Activated gamma-delta T cell treated with anti-CD3 and anti-CD28 coated beads, Interleukin-2, amount 50 U/mL, for 16 hours (primary cell): ENCODE measurements at places on chromosomes 6 and 20.

GRCh38 chr6:127000631-127001030 lies 117.8 kb upstream of the RSPO3 start:
- DNase-seq = no peak

DNA sequence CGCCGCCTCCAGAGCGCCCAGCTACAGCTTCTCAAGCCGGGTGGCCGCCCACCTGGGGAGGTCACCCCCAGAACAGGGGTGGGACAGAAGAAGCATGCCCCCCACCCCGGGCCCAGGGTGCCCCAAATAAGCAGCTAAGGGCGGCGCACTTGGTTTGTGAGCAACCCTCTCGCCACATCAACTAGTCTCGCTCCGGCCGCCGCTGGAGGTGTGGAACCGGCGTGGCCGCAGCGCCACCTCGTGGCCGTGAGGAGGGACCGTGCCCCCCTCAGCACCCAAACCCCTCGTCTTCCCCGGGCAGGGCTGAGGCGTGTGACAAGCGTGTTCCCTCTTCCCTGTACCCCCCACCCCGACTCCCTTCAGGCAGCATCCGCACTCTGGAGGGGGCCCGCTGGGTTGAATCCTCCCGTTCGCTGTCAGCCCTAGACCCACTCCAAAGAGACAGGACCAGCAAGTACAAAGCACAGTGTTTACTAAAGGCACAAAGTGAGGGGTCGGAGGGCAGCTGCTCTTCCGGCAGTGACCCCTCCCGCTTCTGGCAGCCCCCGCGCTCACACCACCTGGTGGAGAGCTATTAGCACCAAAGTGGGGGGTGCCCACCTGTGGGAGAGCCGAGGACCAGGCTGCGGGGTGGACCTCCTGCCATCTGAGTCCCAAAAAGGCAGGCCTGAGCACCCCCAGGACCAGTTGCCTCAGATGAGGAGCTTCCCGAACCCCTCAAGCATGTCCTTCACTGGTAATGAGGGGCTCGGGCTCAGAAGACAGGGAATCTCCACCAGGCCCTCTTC lies 45.4 kb downstream of the MDFI start:
- DNase-seq = peak; percentile 69

DNA sequence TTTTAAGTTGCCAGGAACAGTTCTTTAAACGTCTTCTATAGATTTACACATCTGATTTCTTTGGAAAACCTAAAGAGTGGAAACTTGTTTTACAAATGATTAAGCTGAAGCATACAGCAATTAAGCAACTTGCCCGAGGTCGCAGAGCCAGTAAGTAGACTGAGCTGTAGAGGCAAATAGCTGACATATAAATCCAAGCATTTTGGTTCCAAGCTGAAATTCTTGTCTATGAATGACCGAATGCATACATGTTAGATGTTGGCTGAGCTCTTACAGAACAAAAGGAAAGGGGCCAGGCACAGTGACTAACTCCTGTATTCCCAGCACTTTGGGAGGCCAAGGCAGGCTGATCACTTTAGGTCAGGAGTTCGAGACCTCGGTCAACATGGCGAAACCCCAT lies 101.8 kb upstream of the SGK1 start:
- no peak for DNase-seq

- DNase-seq = no peak
These were observed 52.0 kb upstream of the KLHL31 start for GRCh38 chr6:53717566-53717965.

DNA sequence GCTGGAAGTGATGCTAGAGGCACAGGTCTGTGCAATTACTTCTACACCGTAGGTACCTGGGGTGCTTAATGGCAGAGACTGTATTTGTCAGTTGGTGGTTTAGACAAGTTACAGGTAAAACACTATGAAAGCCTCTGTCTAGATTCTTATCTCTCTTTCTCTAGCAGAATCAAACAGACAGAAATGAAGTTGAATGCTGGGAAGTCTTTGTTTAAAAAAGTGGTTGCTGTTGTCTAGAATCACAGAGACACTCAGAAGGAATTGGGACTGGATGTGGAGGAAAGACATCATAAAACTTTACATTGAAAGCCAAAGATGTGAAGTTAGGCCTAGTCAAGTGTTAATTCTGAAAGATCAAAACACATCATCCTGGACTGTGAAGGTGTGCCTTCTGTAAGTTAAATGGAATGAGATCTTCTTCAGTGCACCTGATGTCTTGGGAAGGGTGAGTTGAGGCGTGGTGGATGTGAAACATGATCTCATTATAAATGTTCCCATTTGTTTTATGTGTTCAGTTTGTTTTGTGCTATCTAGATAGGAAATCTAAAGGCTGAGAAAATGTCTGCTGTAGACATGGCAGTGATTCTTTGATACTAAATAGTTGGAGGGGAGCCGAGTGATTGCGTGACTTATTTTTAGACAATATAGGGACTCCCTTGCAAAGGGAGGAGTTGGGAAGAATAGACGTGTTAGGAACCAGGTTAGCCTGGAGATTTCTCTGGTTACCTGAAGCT lies 290.2 kb downstream of the SOX4 start:
- no peak for DNase-seq

- DNase-seq = no peak
These were observed 105.0 kb upstream of the LAMP5 start for GRCh38 chr20:9409352-9409751.

DNA sequence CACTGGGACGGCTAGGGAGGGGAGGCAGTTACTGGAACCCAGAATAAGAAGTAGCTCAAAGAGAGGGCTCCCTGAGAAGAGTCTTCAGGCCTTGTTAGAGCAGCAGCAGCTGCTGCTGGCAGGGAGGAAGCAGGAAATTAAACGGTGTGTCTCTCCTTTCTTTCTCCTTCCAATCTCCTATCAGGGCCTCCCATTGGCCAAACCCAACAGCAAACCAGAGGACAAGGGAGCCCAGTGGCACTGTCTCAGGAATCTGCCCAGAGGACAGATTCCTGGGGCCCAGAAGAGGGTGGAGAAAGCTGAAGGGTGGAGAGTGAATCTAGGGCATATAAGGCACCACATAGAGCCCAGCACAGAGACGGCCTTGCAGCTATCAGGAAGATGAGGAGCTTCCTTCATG lies 10.2 kb downstream of the BTN3A1 start:
- no peak for DNase-seq

DNA sequence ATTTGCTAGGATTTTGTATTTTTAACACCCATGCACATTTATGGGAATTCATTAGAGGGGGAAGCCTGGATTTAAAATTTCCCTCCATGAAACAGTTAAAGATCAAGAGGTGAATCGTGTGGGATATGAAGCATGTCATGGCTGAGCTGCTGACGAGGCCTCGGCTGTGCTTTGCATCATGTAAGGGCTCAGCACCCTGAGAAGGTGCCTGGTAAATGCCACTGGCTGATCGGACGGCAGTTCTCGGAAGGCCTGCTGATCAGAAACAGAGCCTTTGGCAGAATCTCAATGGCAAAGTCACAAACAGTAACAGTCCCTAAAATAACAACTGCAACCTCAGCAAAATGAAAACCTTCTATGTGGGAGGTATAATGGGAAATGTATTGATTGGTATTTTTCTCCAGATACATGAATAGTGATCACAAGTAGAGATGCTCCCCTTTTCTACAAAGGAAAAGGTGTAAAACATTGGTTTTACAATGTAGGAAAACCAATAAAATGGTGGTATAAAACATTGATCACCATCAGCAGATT lies 53.0 kb upstream of the FUCA2 start:
- DNase-seq = no peak

DNA sequence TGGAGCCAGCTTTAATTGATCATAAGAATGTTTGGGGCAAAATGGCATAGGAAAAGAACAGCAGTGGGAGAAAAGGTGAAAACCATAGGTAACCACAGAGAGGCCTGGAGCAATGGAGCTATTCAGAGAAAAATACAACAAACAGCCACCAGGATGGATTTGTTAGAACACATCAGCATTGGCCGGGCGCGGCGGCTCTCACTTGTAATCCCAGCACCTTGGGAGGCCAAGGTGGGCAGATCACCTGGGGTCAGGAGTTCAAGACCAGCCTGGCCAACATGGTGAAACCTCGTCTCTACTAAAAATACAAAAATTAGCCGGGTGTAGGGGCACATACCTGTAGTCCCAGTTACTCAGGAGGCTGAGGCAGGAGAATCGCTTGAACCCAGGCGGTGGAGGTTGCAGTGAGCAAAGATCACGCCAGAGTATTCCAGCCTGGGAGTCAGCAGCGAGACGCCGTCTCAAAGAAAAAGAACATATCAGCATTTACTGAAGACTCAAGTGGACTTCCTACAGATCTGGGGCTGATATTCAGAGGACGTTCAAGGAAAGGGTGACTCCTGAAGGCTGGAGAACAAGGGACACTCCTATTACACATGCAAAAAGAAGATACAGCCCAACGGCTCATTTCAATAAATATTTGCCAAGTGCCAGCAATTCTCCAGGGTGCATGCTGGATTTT lies 20.2 kb downstream of the SNHG17 start:
- no peak for DNase-seq

DNA sequence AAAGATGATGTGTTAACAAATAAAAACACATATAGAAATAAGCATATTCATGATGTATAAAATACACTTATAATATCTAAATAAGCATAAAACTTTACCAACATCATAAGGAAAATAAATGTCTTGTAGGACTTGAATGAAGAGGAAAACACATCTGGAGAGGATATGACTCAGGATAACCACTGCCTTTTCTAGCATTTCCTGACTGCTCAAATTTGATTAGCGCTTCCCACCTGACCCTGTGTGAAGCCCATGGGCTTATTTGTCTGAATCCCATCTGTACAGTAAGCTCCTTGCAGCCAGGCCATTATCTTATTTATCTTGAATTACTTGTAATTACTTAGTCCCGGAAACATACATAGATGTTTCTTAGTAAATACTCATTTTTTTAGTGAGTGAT lies 608.6 kb downstream of the COL12A1 start:
- no peak for DNase-seq

- DNase-seq = no peak
These were observed 122.7 kb downstream of the TMEM242 start for GRCh38 chr6:157200611-157201010.

GRCh38 chr6:154106251-154106650 lies 67.2 kb downstream of the OPRM1 start:
- no peak for DNase-seq

- no peak for DNase-seq
These were observed 33.4 kb upstream of the PTGIS start for GRCh38 chr20:49601153-49601924.

GRCh38 chr6:107819217-107819616 lies 4.9 kb downstream of the SCML4 start:
- no peak for DNase-seq

- no peak for DNase-seq
These were observed 73.6 kb downstream of the NCR2 start for GRCh38 chr6:41408982-41409381.

DNA sequence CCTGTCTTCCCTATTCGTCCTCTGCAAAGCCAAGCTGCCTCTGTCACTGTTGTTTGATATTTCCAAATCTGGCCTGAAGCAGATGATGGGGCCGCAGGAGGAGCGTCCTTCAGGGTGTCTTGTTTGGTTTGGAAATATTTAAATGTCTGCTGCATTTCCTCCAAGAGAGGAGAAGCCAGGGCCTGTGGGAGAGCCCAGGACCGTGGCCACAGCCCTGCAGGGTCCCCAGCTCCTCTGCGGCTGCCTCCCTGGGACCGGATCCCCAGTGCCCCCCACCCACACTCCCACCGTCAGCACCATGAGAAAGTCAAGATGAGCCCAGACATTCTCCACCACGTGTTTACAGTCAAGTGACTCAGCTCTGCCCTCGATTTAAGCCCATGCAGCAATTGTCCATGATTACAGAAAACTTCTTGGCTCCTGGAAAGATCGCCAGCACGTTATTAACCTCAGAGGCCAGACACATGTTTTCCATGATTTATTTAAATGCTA lies 18.2 kb downstream of the FOXF2 start:
- DNase-seq = no peak

- DNase-seq = no peak
These were observed 6.7 kb downstream of the PHACTR2 start for GRCh38 chr6:143684486-143684885.

GRCh38 chr6:99495466-99495865 lies 19.8 kb downstream of the USP45 start:
- no peak for DNase-seq

- DNase-seq = no peak
These were observed 1.7 kb upstream of the FBXO5 start for GRCh38 chr6:152984513-152984872.

DNA sequence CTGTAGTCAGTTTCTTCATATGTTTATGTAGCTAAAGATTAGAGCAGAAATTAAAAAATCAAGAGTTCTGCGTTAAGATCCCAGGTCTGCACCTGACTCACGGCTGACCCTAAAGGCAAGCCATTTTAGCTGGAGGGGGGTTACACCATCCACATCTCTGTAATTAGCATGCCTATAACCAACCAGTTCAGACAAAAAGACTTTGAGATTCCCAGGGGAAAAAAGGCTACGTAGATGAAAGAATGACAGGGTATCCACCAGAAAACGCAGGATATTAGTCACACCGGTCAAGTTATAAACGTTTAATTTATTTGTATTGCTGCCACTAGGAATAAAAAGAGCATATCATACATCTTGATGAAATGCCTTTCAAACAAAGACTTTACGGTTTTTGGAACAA lies 299.1 kb downstream of the FOXC1 start:
- DNase-seq = no peak

GRCh38 chr20:39025883-39026282 lies 63.7 kb downstream of the DHX35 start:
- DNase-seq = no peak

DNA sequence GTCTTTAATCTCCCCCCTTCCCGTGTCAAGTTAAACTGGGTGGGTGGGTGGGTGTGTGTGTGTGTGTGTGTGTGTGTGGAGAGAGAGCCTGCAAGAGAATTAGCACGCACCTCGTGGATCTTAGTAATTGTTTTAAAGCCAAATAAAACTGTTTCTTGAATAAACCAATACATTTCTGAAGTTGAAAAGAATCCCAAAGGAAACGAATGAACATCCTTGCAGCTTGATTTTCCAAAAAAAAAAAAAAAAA lies 381 bp upstream of the BICRAL start:
- DNase-seq = no peak

DNA sequence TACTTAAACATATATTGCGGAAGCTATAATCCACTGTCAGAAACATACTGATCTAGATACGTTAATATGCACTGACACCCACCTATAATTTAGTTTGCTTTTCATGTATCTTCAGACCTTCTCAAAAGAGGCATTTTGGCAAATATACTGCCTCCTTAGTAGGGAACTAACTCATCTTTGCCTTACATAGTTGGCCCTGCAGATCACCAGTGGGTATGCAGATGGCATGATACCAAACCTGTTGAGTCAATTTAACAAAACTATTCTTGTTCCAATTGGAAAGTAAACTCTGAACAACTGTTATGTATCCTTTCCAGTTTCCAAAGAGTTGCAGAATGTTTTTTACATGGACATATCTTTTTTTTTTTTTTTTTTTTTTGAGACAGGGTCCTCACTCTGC lies 35.6 kb upstream of the TBC1D20 start:
- no peak for DNase-seq

- no peak for DNase-seq
These were observed 1.3 kb upstream of the SLC35D3 start for GRCh38 chr6:136920671-136921380.

- no peak for DNase-seq
These were observed 52.1 kb upstream of the FBXO30 start for GRCh38 chr6:145866456-145867396.
